ENCODE measurements at places on chromosomes 16 and 17.

- no peak for DNase-seq
These were observed 259.8 kb downstream of the C16orf95 start for GRCh38 chr16:87057211-87057881.

DNA sequence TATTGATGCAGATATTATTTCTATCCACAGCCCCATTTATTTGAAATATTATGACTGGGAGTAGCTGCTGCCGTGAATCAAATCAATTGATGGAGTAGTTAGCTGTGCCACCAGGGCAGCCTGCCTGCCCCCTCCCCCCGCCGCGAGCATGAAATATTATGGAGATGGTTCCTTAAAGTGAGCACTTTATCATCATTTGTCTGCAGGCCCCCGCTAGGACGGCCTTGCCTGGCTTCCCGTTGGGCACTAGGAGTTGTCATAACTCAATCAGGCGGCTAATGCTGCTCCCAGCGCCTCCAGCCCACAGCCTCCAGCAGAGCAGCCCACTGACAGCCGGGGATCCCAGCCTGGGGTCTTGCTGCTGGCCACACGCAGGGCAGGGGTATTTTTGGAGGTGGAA, 173.9 kb downstream of the SALL1 start:
- DNase-seq, result no peak

DNA sequence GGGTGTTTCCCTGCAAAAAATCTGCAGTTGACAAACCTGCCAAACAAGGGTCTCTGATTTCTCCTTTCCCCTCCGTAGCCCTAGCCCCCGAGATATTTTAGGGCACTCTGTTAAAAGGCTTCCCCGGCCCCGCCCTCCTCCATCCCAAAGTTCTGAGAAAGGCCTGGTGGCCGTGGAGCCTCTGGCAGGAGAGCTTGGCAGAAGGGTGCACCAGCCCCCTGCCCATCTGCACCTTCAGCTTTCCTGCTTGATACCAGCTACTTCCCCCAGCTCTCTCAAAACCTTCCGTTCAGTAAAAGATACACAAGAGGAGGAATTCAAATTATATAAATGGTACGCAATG, 711 bp upstream of the CANT1 start:
- DNase-seq, result no peak

DNA sequence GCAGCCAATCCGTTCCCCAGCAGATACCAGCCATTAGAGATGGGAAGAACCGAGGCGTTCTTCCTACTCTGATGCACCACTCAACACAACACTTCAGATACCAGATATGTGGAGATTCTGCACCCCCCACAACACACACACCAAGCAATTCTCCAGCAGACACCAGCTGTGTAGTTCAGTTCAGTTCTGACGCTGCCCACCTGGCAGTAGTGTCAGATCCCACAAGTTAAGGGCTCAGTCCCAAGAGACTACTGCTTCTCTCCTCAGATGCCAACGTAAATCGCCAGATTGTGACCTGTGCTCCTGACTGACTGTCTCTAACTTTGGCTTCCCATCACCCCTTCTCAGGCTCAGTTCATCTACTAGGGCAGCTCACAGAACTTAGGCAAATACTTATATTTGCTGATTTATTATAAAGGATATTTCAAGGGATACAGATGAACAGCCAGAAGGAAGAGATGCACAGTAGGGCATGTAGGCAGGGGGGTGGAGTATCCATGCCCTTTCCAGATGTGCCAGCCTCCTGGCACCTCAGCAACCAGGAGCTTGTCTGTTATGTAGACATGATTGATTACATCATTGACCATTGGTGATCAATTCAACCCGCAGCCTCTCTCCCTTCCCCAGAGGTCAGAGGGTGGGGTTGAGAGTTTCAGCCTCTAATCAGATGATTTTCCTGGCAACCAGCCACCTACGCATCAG, 110.6 kb downstream of the PRKCA start:
- DNase-seq, result no peak

- DNase-seq, result no peak
These were observed 121.2 kb downstream of the SNX29 start for GRCh38 chr16:12097523-12098428.

DNA sequence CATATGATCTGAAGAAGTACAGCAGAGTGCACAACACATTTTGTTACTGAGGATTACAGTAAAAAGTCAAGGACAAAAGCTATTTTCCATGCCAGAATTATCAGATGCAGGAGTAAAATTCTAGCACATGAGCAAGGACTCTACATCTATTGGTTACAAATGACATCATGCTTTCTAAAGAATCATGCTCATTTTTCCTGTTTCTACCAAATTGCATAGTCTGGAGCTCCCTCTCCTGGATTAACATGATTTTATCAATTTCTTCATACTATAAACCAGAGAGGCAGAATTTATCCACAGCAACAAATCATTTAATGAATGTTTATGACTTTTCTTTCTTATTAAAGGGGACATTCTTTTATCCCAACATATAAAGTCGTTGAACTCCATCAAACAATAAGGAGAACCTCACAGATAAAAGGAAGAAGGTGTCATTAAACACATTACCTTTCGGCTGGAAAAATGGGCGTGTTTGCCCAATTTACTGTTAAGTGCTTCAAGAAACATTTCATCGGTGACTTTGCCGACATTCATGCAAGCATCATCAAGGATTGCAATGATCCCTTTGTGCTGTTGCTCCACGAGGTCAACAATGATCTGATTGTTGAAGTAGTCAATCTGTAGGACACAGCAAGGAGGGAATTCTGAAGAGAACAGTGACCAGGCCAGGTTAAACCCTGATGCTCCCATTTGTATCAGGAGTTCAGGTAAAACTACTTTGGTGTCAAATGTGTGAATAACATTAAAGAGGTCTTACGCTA, 121.7 kb downstream of the MYO1D start:
- no peak for DNase-seq

- DNase-seq, result no peak
These were observed 13.5 kb downstream of the CEP295NL start for GRCh38 chr17:78889531-78889930.

DNA sequence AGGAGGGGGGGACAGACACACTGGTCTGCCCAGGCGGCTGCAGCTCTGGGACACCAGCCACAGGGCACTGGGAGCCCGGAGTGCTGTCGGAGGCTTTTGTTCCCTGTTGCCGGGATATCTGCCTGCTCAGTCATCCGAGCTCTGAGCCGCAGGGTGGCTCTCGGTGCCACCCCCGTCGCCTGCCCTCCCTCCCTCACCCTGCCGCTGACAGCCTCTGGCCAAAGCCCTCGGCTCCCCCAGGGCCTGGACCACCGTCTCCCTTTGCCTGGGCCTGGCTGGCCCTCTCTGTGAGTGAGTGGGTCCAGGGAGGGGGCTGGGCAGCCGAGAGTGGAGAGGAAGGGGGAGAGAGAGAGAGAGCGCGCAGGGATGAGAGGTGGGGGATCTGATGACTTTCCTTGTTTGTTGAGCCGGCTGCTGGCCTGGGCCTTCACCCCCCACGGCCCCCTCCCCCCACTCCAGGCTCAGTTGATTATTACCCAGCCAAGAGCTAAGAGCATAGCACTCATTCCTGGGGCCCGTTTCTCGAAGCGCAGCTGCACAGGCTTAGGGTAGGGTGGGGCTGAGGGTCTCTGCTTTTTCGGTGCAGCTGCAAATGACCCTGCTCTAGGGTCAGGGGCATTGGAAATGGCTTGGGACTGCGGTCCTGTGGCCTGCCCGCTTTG, 2.7 kb downstream of the FOXJ1 start:
- no peak for DNase-seq

- DNase-seq, result no peak
These were observed 58.7 kb downstream of the HSD17B2 start for GRCh38 chr16:82093666-82094300.

DNA sequence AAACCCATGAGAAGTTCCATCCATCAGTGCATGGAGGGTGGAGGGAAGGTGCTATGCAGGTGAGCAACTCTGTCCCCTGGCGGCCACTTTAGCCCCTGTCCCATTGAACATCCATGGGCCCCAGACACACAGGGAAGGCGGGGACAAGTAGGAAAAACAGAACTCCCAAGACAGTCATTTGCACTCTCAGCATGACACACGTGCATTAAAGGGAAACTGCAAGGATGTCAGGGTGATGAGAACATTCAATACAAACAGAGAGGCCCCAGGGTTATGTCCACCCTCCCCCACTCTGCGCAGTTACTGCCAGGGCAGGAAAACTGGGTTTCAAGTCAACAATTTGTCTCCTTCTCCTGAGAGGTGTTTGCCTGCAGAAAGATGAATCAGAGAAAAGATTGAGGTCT, 44.0 kb upstream of the AKTIP start:
- no peak for DNase-seq

- DNase-seq, result no peak
These were observed 7.0 kb upstream of the IL17C start for GRCh38 chr16:88631384-88631783.
